Uterus (tissue), 4 donors: ENCODE measurements at places on chromosomes 16 and 17. TPM values are rescaled to one million over a fixed set of nuclear protein-coding genes. Genes with fewer than 3 reads are reported as not detected.

DNA sequence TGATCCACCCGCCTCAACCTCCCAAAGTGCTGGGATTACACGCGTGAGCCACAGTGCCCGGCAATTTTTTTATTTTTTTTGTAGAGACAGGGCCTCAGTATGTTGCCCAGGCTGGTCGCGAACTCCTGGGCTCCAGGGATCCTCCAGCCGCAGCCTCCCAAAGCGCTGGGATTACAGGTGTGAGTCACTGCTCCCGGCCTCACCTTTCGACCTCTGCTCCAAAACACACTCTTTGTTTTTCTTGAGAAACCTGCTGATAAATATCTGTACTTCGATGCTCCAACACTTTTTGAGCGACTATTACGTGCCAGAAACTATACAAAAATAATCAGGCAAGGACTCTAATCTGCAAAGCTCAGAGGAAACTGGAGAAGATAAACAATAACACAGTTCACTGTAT lies 1.0 kb downstream of the MED1 start:
- no peaks in the 10 kb centered on the region for H3K4me1 ChIP-seq
- H3K27ac ChIP-seq, result no peak overlapping the region
- no peak overlapping the region for H3K4me3 ChIP-seq
- no peaks in the 10 kb centered on the region for H3K36me3 ChIP-seq
- no peak for DNase-seq

DNA sequence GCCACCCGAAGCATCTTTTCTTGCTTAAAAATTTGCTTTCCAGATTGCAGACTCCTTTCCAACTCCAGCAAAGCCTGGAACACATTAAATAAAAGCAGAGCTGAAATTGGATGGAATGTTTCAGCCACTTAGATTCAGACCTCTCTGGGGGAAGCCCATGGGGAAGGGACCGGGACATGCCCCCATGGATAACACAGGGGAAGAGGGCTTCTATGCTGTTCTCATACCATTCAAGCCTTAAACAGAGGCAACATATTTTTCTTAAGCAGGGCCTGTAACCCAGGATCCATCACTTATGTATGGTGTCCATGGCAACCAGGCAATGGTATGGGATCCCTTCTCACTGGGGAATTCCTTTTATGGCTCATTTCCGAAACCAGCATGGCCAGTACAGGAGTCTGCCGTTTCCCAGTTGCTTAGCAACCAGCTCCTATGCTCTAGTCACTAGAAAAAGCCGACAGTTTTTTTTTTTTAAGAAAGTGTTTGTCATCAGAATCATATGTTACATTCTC lies 62.0 kb upstream of the MARCHF10 start:
- H3K27ac ChIP-seq, result no peak overlapping the region
- no peak for DNase-seq
- no peak overlapping the region for H3K4me3 ChIP-seq
- no peaks in the 10 kb centered on the region for H3K27me3 ChIP-seq

GRCh38 chr17:49022391-49022941 lies 25.3 kb downstream of the IGF2BP1 start:
- DNase-seq, result no peak
- no peaks in the 10 kb centered on the region for H3K27me3 ChIP-seq
- H3K4me1 ChIP-seq, result no peaks in the 10 kb centered on the region
- H3K27ac ChIP-seq, result no peak overlapping the region
- H3K4me3 ChIP-seq, result no peak overlapping the region

The CDC6 gene
- not detected for total RNA-seq

GRCh38 chr17:37111329-37111728 lies 162.6 kb downstream of the AATF start:
- H3K4me3 ChIP-seq, result no peak overlapping the region
- no peak for DNase-seq
- H3K27ac ChIP-seq, result no peak overlapping the region
- H3K27me3 ChIP-seq, result no peaks in the 10 kb centered on the region
- H3K36me3 ChIP-seq, result no peaks in the 10 kb centered on the region

The PYDC1 gene
- not detected for total RNA-seq

The KRTAP17-1 gene
- not detected for total RNA-seq

The AXIN2 gene
- 21.8 TPM for total RNA-seq

The PDE6G gene
- not detected for total RNA-seq

The C1QL1 gene
- 0.51 TPM for total RNA-seq

DNA sequence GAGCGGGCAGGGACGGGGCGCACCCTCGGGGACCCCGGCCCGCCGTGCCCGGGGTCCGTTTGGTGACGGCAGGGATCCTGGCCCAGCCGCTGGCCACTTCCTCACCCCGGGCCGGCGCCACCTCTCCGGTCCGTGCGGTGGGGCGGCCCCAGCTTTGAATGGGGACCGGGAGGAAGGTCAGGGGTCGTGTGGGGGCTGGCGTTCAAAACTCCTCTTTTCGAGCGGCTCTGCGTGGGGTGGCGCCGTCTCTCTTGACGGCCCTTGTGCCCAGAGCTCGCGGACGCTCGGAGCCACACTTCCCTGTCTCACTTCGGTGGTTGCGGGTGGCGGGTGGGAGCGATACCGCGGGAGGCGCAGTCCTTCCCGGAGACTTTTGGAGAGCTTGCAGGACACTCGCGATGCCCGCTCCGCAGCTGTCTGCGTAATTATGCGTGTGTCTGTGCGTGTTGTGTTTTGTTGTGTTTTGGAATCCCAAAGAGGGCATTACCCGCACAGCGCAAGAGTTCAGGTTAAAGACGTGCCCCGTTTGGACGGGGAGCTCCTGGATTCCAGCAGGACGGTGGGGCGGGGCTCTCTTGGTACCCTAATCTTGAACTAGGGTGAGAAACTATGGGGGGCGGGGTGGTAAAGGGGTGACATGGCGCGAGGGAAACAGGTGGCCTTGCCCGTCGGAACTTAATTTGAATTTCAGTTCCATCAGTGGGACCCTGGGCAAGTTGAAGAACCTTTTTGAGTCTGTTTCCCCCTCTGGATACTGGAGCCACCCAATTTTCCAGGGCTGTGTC lies 637 bp downstream of the PLCG2 start:
- DNase-seq, result no peak
- H3K4me1 ChIP-seq, result no peaks in the 10 kb centered on the region
- peak overlapping the region; percentile 21 for H3K27ac ChIP-seq
- peak overlapping the region; percentile 43 for H3K4me3 ChIP-seq
- no peaks in the 10 kb centered on the region for H3K36me3 ChIP-seq
- no peaks in the 10 kb centered on the region for H3K27me3 ChIP-seq

- H3K27me3 ChIP-seq, result no peaks in the 10 kb centered on the region
- H3K36me3 ChIP-seq, result no peaks in the 10 kb centered on the region
- H3K4me1 ChIP-seq, result no peaks in the 10 kb centered on the region
- no peak overlapping the region for H3K27ac ChIP-seq
Measured at GRCh38 chr17:33086878-33087277, 95.2 kb downstream of the SPACA3 start.

- H3K36me3 ChIP-seq, result no peaks in the 10 kb centered on the region
- no peaks in the 10 kb centered on the region for H3K4me1 ChIP-seq
- no peaks in the 10 kb centered on the region for H3K27me3 ChIP-seq
- no peak for DNase-seq
Measured at GRCh38 chr16:26644912-26645543, 421.7 kb upstream of the C16orf82 start.

DNA sequence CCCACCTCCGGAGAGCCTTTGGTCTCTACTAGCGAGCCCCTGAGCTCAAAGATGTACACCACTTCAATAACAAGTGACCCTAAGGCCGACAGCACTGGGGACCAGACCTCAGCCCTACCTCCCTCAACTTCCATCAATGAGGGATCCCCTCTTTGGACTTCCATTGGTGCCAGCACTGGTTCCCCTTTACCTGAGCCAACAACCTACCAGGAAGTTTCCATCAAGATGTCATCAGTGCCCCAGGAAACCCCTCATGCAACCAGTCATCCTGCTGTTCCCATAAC lies 702 bp downstream of the SPN start:
- peaks cover 6% of the 10 kb centered on the region for H3K4me1 ChIP-seq
- no peak overlapping the region for H3K4me3 ChIP-seq
- H3K27me3 ChIP-seq, result no peaks in the 10 kb centered on the region

The CDH11 gene
- 106 TPM for total RNA-seq

The BEAN1 gene
- not detected for total RNA-seq

The MYOCD gene
- total RNA-seq, result 3.3 TPM

DNA sequence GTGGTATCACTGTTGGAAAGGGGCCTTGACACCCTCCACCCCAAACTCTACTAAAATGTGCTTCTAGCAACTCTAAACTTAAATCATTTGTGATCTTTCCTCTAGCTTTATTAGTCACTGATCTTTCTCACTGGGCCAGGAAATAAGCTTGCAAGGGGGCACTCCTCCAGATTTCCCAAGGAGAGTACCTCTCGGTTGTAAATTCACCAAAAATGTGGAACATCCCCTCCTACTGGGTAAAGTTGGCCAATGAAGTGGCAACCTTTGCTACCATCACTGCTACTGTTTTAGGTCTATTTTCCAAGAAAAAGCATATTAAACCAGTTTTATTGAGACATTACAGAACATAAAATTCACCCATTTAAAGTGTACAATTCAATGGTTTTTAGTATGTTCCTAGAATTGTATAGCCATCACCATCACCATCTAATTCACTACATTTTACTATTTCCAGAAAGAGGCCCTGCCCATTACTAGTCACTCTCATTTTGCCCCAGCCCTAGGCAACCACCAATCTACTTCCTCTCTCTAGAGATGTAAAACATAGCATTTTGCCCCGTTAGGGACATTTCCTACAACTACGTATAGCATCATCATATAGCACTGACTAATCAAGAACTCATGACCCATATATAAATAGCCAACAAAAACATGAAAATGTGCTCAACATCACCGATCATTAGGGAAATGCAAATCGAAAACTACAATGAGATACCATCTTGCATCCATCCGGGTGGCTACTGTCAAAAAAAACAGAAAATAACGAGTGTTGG lies 44.6 kb upstream of the ADCY9 start:
- H3K27ac ChIP-seq, result no peak overlapping the region
- no peaks in the 10 kb centered on the region for H3K27me3 ChIP-seq
- H3K36me3 ChIP-seq, result no peaks in the 10 kb centered on the region
- no peak overlapping the region for H3K4me3 ChIP-seq

The TPSG1 gene
- total RNA-seq, result not detected

DNA sequence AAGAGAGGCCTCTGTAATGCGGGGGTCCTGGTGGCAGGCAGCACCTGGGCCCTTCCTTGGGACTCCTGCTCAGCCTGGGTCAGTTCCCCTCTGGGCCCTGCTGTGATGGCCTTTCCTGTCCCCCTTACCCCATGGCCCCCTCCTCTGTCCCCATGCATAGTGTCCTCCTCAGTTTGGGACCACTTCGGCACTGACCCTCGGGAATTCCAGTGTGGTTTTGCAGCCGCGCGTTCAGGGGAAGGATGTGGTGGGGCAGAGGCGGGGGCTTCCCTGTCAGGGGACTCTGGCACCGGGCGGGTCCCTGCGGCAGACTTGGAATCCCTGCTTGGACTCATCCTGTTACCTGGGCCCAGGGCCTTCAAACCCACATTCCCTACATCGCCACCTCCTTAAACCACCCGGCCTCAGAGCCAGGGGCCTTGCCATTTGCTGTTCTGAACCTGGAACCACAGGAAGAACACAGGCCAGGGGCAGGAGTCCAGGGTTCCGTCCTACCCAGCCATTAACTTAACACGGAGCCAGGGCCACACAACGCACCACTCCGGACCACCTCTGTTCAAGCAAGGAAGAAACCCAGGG lies 31.4 kb upstream of the EIF1 start:
- H3K4me1 ChIP-seq, result no peaks in the 10 kb centered on the region
- H3K27me3 ChIP-seq, result no peaks in the 10 kb centered on the region
- DNase-seq, result no peak
- H3K4me3 ChIP-seq, result no peak overlapping the region
- H3K36me3 ChIP-seq, result no peaks in the 10 kb centered on the region
- H3K27ac ChIP-seq, result no peak overlapping the region

DNA sequence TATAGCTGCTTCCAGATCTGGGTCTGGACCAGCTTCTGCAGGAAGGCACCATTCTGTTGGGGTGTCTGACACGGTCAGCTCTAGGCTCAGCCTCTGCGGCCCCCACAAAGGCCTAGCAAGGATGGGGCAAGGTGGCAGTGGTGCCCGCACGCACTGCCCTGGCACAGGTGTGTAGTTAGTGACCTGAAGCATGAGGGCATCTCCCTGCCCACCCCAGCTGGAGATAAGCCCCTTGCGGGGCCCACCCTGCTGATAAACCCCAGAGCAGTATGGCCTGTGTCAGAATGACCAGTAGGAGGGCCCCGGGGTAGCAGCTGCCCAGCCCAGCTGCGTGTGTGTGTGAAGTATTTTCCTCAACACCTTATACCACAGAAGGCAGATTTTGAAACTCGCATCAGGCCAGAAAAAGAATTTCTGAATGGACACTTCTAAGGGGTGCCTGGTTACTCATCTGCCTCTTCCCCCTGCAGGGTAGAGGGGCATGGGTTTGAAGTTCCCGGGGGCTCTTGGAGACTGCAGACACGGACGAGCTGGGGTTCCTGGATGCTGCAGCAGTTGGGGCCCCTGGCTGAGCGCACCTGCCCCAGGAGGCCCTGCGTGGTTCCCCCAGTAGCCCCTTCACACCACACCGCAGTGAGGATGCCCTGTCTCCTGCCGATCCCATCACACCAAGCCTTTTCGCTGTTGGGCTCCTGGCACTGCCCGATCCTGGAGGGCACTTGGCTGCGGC lies 4.5 kb downstream of the ARHGDIA start:
- H3K4me3 ChIP-seq, result no peak overlapping the region
- H3K4me1 ChIP-seq, result peaks cover 34% of the 10 kb centered on the region
- no peaks in the 10 kb centered on the region for H3K27me3 ChIP-seq
- peak overlapping the region; percentile 97 for H3K27ac ChIP-seq

DNA sequence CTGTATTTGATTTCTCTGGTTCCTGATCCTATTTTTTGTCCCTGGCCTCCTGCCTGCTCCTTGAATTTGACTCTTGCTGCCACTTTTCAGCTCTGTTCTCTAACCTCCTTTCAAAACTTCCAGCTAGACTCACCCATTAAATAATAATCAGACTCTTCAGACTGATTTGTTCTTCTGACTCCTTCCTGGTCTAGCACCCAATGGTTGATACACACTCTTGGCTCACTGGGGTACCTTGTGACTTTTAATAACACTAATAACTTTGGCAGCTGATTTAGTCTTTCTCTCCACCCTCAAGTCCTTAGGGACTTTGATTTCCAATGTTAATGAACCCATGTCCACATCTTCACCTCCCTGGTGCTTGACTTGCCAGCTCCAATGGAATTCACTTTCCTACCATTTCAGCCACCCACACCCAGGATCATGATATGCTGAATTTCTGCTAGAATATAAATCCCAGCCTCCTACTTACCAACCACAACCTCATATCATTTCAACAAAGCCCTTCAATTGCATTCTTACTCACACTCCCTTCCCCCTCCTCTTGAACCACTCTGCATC lies 19.7 kb upstream of the C16orf82 start:
- no peak overlapping the region for H3K27ac ChIP-seq
- H3K4me3 ChIP-seq, result no peak overlapping the region
- no peaks in the 10 kb centered on the region for H3K36me3 ChIP-seq
- no peaks in the 10 kb centered on the region for H3K27me3 ChIP-seq
- H3K4me1 ChIP-seq, result no peaks in the 10 kb centered on the region

- no peak for DNase-seq
- H3K27ac ChIP-seq, result no peak overlapping the region
Measured at GRCh38 chr17:8909586-8910270, 42.3 kb upstream of the PIK3R6 start.

- peak overlapping the region; percentile 50 for H3K27ac ChIP-seq
- peak; percentile 15 for DNase-seq
- H3K4me1 ChIP-seq, result no peaks in the 10 kb centered on the region
Measured at GRCh38 chr16:56102183-56102686, 89.1 kb upstream of the GNAO1 start.

GRCh38 chr17:2708585-2709182 lies 2.9 kb downstream of the CLUH start:
- no peak overlapping the region for H3K4me3 ChIP-seq
- no peaks in the 10 kb centered on the region for H3K27me3 ChIP-seq
- H3K27ac ChIP-seq, result no peak overlapping the region
- no peak for DNase-seq
- no peaks in the 10 kb centered on the region for H3K36me3 ChIP-seq

The CCL18 gene
- total RNA-seq, result 0.69 TPM
